ENCODE measurements at places on chromosomes 1 and 21. TPM values are rescaled to one million over a fixed set of nuclear protein-coding genes. Genes with fewer than 3 reads are reported as not detected.

Gene NADK
- total RNA-seq, result 43.0 TPM

Gene PLA2G2D
- not detected for total RNA-seq

Gene GFI1
- not detected for total RNA-seq

Gene POGZ
- total RNA-seq, result 14.7 TPM

Gene ATP1A4
- total RNA-seq, result not detected

Gene MPZ
- total RNA-seq, result 0.11 TPM

Gene CRP
- total RNA-seq, result not detected

Gene SLC44A5
- total RNA-seq, result not detected

Gene ERVH48-1
- not detected for total RNA-seq

Gene CD2
- total RNA-seq, result not detected

Gene LIPI
- total RNA-seq, result not detected

Gene ARHGAP30
- total RNA-seq, result not detected

Gene HLX
- total RNA-seq, result 14.0 TPM

Gene WDR64
- total RNA-seq, result not detected

Gene UBASH3A
- not detected for total RNA-seq
